Smooth muscle cell of bladder (primary cell): ENCODE measurements at places on chromosomes 7 and 10. TPM values are rescaled to one million over a fixed set of nuclear protein-coding genes. Genes with fewer than 3 reads are reported as not detected.

CYP26A1 gene
- total RNA-seq = 0.09 and 0.14 TPM in 2 replicates

C7orf33 gene
- not detected in 2 replicates for total RNA-seq

MRLN gene
- total RNA-seq = not detected in 2 replicates

NUP205 gene
- total RNA-seq = 23.0 and 26.2 TPM in 2 replicates

BLNK gene
- 0.09 and 0.28 TPM in 2 replicates for total RNA-seq

BLVRA gene
- total RNA-seq = 39.0 and 47.0 TPM in 2 replicates

PRSS37 gene
- total RNA-seq = not detected in 2 replicates

HOXA5 gene
- total RNA-seq = 1.4 and 1.6 TPM in 2 replicates

PIP gene
- total RNA-seq = not detected in 2 replicates

ZDHHC4 gene
- total RNA-seq = 71.3 and 80.6 TPM in 2 replicates

HOXA3 gene
- 1.8 and 3.2 TPM in 2 replicates for total RNA-seq

MNX1 gene
- total RNA-seq = not detected in 2 replicates

ALOX5 gene
- not detected in 2 replicates for total RNA-seq

REPIN1 gene
- 34.6 and 38.4 TPM in 2 replicates for total RNA-seq

MKX gene
- 0.28 and 0.57 TPM in 2 replicates for total RNA-seq
